Liver (tissue), 10 donors: ENCODE measurements at places on chromosomes 16 and 17.

DNA sequence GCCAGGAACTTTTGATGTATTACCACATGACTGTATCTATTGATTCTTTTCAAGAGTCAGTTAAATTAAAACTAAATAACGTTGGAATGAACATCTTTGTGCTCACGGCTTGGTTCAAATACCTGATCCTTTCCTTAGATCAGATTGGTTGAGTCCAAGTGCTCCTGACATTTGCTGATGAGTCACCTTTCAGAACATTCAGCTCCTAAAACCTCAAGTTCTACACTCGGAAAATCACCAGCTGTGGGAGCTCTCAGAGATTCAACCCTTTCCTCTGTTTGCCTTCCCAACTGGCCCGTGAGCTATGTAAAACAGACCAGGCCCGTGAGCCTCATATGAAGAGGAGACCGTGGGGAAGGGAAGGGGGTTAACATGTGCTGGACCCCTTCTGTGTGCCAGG, 68.1 kb downstream of the RTN4RL1 start:
- no peak for DNase-seq

DNA sequence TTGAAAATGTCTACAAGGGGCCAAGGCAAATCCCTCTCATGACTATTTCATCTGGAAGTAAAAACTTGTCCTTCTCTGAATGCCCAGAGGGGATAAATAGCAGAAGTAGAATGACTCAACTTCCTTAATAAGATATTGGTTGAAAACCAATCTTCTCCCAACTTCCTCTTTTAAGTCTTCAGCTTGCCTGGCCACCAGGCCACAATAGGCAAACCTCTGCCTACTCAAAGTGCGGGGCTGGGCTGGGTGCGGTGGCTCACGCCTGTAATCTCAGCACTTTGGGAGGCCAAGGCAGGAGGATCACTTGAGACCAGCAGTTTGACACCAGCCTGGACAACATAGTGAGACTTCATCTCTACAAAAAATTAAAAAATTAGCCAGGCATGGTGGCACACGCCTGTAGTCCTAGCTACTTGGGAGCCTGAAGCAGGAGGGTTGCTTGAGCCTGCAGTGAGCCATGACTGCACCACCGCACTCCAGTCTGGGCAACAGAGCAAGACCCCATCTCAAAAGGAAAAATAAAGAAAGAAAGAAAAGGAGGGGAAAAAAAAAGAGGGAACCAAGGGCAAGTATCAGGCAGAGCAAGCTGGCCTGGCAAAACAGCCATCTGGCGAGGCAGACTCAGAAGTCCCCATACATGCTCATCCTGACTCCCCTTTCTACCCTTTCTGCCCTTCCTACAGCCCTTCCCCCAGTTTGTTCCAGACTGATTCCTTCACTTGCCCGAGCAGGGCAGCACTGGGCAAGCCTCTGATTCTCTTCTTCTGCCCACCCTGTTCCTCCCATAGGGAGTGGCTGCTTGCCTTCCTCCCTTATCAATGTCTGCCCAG, 20.6 kb downstream of the MAP3K14 start:
- DNase-seq, result no peak

GRCh38 chr17:42512733-42513251, 23.2 kb upstream of the NAGLU start:
- no peak for DNase-seq

DNA sequence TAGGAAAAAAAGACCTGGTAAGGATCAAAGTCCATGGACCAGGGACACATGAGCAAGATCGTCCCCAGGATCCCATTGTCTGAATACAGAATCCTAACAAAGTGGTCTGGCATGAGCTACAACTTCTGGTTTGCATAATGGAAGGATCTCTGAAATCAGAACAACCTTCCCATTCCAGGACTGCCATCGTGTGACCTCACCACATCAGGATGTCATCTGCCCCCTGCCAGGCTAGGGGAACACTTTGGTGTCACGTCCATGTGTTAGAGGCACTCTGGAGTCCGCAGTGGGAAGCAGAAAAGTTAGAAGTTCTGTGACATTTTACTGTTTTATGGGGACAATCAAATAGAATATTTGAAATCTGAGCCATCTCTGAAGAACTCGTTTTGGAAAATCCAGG, 160.7 kb downstream of the RGS9 start:
- DNase-seq, result no peak

DNA sequence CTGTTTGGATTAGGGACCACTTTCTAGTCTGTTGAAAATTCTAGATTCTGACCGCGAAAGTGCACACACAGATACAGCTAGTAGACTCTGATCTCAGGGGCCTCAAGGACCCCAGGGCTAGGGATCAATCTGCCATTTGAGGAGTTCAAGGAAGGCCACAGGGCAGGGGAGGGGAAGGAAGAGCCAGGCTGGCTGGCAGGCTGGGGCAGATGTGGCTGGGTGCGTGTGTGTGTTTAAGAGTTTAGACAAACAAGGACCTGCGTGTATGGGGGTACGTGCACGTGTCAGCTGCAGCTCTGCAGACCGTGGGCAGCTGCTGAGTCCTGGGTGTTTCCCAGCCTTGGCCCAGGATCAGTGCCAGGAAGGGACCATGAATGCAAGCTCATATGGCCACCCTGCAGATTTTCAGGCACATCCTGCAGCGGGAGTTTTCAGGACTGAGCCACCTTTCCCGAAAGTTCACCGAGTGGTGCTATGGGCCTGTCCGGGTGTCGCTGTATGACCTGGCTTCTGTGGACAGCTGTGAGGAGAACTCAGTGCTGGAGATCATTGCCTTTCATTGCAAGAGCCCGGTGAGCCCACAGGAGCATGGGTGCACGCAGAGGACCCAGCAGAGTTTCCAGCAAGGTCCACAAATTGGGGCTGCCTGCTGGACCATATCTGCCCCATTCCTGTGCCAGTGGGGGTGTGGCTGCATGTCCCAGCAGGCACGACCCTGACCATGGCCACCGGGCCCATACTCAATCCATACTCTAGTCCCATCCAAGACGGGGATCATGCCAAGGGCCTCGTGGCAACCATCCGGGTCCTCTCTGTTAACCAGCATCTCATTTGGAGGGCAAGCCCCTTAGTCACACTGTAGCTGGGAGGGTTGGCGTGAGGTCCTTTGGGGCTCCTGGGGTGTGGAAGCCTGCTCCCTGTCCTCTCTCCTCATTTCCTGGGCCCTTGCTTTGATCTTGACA, 10.6 kb downstream of the TRPV2 start:
- no peak for DNase-seq

DNA sequence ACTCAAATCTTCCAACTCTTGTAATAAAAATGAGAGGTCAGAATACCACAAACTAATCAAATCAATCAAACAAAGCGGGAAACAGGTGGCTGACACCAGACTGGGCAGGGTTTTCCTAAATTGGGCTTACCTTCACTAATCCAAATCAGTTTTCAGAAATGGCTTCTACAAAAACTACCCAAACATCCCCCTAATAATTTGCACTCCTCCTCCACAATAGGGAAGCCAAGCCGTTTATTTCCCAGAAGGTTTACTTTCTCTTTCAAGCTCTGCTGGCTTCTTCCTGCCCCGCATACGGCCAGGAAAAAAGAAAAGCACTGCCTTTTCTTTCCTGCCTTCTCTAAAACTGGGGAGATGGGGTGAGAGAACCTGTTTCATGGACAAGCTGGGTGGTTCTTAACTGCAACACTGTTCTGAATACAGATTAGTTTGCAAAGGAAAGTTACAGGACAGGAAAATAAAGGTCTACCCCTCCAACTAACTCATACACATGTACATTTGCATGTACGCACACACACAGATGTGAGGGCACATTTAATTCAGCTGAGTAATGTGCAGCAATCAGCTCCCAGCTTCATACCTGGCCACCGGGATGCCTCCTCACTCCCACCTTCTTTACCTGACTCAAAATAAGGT, 9.2 kb downstream of the STAT3 start:
- no peak for DNase-seq

DNA sequence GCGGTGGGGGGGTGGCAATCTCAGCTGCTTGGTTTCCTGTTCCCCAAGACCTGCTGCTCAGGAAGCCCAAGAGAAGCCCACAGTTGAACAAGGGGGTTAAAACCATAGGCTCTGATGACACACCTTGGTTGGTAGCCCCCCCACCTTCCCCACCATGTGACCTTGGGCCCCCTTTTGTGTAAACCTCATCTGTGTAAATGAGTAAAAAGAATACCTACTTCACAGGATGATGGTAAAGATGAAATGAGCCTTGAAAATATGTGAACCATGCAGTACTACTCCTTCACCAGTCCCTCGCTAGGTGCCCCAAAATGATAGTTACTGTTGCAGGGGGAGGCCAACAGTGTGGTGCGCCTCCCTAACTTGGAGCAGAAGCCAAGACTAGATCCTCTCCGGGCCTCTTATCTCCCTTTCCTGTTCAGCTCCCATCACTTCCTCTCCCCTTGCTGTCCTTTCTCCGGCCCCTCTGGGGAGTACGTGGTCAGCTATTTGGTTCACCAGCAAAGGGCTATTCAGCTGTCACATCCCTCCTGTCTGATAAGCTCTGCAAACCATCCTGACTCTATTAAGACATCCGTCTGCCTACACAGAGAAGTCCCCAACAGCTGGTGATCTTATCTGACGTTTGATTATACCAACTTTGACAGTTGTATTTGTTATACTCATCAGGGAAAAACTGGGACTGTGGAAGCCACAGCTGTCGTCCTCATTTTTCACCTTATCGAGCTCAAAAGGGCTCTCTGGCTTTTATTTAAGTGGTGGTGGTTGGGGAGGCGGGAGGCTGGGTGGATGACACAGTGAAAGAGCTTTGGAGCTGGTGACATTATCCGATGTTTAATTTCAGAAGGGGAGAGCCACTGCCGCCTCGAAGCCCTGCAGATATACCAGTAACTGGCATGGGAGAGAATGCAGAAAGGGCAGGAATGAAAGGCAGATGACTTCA, 19.9 kb downstream of the DCAKD start:
- DNase-seq, result no peak

DNA sequence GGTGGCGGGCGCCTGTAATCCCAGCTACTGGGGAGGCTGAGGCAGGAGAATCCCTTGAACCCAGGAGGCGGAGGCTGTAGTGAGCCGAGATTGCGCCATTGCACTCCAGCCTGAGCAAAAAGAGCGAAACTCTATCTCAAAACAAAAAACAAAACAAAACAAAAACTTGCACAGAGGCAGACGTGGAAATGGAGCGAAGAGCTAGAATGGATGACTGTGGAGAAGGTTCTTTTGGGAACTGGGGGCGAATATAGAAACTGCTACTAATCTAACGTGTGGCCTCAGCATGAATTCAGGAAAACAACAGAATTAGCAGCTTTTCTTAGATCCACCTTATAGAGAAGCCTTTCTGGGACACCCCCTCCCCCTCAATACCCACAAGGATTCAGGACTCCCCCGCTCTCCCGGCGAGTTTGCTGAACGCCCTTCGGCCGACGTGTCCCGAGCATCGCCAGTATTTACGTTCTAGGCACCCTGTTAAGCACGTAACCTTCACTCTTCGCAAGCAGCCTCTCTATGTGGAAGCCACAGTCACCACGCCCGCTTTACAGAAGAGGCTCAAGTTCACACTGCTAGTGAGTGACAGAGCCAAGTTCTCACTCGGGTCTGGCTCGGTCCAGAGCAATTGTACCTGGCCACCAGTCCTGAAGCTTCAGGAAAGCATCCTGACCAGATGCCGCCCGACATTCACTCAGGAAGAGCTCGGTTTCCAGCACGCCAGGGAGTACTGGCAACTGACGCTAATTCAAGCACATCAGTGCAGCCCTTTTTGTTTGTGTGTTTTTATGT, 13.3 kb upstream of the ABR start:
- DNase-seq, result no peak

DNA sequence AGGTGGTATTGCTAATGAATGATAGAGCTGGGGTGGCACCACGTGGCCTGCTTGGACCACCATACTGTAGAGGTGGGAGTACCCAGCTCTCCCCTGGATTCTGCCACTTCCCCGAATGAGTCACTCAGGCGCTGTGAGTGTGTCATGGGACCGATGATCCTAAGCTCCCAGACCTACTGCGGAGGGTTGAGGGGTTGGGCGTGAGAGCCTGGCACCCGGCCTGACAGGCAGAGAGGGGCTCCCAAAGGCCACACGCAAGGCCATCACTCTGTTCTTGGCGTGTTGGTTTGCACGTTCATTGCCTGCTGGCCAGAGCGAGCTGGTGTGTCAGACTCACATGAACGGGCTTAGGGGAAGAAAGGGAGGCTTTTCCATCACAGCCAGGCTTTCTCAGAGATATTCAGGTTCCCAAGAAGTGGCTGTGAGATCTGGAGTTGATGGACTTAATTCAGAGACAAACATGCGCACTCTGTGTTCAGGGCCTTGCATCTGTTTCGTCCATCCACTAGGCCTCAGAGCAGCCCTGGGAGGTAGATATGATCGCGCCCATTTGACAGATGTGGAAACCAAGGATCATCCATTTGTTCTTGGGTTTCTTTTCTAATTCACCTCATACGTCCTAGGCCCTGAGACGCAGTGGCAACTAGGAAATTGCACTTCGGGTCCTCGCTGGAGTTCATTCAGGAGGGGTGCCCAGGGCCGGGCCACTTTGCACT, 41.4 kb downstream of the CMIP start:
- no peak for DNase-seq

GRCh38 chr17:72413077-72414031, 292.5 kb downstream of the SOX9 start:
- DNase-seq, result no peak

DNA sequence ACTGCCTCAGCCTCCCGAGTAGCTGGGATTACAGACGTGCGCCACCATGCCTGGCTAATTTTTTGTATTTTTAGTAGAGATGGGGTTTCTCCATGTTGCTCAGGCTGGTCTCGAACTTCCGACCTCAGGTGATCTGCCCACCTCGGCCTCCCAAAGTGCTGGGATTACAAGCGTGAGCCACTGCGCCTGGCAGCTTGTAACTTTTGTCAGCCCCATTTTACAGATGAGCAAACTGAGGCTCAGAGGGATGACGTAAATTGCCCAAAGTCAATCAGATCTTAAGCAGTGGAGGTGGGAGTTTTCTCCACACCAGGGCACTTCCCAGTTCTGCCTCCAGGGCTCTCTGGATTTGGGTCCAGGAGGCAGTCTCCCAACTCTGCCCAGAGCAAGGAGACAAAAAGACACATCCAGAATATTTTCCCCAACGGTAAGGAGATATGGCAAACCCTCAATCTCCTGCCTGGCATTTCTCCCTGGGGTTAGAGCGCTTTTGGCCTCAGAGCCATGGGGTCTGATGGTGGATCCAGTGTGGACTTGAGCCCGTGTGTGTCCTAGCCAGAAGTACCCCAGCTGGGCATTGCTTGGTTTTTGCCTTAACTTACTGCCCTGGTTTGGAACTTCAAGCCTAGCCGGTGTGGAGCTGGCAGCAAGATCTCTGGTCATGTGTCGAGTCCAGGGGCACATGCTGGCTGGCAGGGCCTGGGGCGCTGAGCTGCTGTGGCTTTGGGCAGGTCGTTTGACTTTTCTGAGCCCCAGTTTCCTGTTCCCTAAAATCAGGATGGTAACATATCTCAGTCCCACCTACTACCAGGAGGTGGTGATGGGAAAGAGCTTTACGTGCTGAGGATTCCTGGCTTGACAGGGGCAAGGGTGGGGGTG, 3.4 kb downstream of the ADAM11 start:
- DNase-seq, result no peak

DNA sequence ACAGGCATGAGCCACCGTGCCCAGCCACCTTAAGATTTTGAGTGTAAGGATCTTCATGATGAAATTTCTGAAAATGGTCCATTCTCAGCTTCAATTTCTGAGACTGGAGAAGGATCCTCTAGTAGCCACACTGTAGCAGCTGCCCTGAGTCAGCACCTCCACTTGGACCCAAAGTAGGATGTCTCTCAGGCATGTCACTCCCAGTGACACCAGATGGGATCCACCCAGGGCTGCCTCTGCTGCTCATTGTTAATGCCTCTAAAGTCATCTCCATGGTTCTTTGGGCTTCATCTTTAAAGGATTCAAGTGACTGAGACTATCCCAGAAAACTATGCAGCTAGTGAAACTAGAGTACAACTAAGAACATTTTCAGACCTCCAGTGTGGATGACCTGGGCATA, 7.9 kb downstream of the PLD6 start:
- no peak for DNase-seq

- DNase-seq, result no peak
Observed at GRCh38 chr17:65054602-65055001, 1.9 kb downstream of the GNA13 start.
